ENCODE measurements at places on chromosomes 7 and 10.

- DNase-seq: no peak
Measured at GRCh38 chr10:90589825-90590224, 268.0 kb downstream of the HTR7 start.

- DNase-seq: no peak
Measured at GRCh38 chr7:120725376-120726039, 132.4 kb downstream of the TSPAN12 start.

GRCh38 chr10:45427262-45427969 is 53.4 kb downstream of the ALOX5 start:
- no peak for DNase-seq

- no peak for DNase-seq
Measured at GRCh38 chr7:90472805-90473540, 3.5 kb downstream of the PTTG1IP2 start.

GRCh38 chr10:90227786-90228185 is 526.4 kb downstream of the KIF20B start:
- no peak for DNase-seq

- DNase-seq: no peak
Measured at GRCh38 chr7:45593877-45594276, 19.7 kb downstream of the ADCY1 start.

DNA sequence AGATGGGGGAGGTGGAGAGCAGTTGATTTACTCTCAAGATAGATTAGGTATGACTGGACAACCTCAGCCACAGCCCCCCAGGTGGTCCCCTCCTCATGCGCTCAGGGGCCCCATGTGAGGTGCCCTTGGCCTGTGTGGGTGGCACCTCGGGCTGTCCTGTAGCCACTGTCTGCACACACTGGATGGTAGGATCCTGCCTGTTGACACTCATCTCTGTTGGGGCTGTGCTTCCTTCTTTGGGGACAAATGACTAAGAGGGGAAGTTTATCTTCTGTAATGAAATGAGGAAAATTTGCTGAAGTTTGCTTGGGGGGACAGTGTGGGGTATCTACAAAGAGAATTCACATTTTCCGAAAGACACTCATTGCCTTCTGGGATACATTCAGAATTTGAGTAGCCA is 53.6 kb upstream of the ANTXRL start:
- DNase-seq: no peak

- no peak for DNase-seq
Measured at GRCh38 chr10:36504758-36505157, 620.6 kb upstream of the ANKRD30A start.

- no peak for DNase-seq
Measured at GRCh38 chr10:101482568-101482967, 105.5 kb downstream of the POLL start.

DNA sequence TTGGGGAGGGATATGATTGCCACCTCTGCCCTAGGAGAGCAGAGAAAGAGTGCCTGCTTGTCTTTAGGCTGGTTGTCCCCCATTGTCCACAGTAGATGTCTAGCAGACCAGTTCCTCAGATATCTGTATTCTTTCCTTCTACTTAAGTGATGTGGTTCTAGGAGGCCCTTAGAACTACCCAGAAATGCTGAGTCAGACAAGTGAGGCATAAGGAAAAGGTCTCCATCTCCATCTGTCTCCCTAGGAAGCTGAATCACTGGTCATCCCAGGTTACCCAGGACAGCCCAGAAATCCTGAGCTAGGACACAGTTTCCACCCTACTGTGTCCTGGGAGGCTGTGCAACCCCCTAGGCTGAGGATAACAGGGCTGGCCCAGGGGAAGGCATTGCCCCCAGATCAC is 93.4 kb upstream of the INHBA start:
- DNase-seq: no peak

DNA sequence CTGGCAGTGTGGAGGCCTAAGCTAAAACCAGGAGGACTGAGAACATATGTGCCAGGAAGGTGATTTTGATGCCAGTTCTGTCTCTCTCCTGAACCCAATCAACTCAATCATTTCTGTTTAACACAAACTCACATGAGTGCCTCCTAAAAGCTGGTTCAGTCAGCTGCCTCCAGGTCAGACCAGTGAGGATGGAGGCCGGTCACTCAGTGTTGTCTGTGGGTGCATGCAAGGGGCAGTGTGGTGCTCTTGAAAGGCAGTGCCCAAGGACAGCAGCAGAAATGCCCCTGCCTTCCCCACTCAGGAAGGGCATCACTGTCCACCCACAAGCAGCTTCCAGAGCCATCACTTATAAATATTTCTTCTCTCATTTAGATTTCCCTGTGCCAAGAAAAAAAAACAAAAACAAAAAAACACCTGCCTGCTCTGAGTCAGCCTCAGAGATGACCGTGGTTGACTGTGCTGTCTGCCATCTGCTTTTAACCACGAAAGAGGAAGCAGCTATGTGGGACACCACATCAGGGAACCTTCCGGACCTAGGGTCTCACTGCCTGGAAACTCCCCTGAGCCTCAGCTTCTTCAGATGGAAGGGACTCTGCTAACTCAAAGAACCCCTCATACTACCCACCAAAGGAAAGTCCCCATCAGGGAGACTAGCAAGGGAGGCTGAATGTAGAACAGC is 39.1 kb downstream of the VOPP1 start:
- peak; percentile 87 for DNase-seq

- no peak for DNase-seq
Measured at GRCh38 chr7:18421297-18422002, 74.1 kb upstream of the HDAC9 start.

GRCh38 chr7:107150375-107151073 is 18.3 kb upstream of the HBP1 start:
- peak; percentile 81 for DNase-seq

DNA sequence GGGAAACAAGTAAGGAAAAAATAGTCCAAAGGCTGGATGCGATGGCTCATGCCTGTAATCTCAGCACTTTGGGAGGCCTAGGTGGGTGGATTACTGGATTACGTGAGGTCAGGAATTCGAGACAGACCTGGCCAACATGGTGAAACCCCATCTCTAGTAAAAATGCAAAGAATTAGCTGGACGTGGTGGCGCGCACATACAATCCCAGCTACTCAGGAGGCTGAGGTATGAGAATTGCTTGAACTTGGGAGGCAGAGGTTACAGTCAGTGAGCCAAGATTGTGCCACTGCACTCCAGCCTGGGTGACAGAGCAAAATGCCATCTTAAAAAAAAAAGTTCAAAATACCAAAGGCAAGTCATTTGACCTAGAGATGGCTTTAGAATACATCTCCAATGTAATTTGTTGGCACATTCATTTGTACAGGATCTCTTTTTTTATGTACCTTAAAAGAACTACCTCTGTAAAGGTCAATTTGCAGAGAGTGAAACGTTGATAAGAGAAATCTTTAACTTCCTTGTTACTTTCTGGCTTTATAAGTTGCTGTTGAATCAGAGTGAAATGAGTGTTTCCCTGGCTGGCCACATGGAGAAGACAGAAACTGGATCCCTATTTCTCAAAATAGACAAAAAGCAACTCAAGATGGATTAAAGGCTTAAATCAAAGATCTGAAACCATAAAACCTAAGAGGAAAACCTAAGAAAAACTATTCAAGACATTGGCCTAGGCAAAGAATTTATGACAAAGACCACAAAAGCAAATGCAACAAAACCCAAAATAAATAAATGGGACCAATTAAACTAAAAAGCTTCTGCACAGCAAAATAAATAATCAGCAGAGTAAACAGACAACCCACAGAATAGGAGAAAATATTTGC is 260.7 kb downstream of the KLF6 start:
- no peak for DNase-seq

GRCh38 chr10:122854648-122855047 is 9.0 kb upstream of the CUZD1 start:
- no peak for DNase-seq

DNA sequence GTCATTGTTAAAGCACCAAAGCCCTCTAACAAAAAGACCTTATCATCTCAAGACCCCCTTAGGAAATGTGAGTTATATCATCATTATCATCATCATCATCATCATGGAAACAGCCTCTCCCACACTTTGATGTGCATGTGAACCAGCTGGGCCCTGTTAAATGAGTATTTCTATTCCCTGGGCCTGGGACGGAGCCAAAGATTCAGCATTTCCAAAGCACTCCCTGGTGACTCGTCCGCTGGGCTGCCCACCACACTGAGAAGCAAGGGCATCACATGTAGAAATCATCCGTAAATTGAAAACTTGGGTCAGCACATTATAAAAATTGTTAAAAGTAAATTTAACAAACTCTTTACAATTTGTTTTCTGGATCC is 88.6 kb downstream of the PTPRN2 start:
- DNase-seq: no peak

- no peak for DNase-seq
Measured at GRCh38 chr7:98990356-98990755, 112.0 kb downstream of the TRRAP start.

DNA sequence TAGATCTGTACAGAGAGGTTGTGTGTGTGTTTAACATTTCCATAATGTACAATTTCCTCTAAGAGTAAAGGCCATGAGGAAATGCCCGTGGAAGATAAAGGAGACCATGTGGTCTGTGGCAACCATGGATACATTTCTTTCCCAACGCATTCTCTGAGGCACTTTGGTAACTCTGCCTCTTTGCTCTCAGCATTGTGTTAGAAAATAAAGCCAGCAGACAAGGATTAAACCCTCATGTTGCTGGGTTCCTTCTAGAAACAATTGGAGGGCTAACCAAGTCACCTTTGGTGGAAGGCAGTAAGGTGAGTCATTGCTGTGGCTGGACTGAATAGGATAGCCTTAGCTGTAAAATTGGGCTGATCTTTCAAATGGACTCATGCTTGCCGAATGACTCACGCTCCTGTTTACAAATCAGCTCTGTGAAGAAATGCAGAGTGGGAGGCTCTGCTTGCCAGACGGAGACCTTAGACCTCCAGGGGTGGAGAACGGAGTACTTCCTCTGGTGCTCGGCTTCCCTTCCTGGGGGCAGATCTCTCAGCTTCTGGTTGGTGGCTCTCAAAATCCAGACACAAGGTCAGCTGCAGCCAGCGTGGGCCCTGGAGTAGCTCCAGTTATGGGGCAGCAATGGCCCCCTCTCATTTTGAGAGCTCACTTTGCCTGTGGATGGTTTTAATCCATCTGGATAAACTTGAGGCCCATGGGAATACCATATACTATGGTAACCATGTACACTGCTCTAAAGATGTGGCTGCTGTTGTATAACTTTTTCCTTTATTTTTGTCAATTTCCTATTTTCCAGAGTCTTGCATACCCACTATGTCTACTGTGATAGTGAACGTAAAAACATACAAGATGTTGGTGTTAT is 137.3 kb downstream of the TCF7L2 start:
- peak; percentile 13 for DNase-seq

DNA sequence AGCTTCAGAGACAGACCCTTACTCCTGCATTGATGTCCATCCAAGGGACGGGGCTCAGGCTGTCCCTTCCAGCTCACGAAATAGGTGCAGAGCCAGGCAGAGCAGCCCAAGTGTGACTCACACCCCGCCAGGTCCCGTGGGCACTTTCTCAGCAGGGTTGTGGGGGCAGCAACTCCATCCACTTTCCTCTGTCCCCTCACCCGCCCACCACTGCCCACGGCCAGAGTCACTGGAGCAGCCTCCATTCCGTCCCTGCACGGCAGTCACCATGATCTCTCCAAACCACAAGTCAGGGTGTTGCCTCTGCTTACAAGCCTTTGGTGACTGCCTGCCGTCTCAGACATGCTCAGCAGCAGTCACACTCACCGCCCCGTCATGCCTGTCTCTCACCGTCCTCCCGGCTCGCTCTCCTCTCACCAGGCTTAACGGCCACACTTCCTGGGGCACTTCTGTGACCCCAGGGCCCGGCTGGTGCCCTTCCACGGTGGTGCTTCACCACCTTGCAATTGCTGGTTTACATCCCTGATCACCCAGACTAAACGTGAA is 39.3 kb downstream of the CALML3 start:
- DNase-seq: peak; percentile 65

- no peak for DNase-seq
Measured at GRCh38 chr7:145263886-145264285, 428.0 kb upstream of the TPK1 start.

GRCh38 chr7:106111655-106112117 is 426 bp downstream of the SYPL1 start:
- peak; percentile 11 for DNase-seq

DNA sequence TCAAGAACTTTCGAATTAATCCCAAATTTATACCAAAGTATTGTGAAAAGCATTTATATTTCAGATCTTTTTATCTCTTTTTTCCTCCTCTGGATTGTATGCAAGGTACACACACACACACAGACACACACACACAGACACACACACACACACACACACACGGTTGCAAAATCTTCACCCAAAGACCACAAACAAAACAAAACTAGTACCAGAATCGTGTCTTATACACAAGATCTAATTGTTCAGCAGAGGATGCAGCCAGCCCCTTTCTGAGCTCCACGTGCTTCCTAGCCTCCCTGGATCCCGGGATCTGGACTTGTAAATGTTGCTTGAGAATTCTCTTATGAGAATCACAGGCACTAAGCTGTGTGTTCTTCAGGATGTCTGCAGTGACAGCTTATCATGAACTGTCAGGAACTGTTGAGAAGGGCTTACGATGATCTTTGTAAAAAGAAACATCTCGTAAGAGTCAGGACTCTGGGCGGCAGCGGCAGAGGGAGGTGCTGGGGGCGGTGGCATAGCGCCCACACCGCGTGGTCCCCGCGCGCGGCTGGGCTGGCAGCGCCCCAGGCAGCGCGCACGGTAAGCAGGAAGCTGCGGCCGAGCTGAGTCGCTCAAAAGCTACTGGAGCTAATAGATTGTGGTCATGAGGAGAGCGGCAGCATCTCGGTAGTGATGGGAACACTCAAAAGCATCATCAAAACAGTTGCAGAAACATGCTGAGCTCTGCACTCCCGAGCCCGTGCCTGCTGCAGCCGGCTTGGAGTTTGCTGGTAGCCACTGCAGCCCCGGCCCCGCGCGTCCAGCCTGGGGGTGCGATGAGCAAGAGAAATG is 277.6 kb downstream of the GATA3 start:
- peak; percentile 92 for DNase-seq

- DNase-seq: no peak
Measured at GRCh38 chr10:100715445-100716385, 29.7 kb upstream of the PAX2 start.

- no peak for DNase-seq
Measured at GRCh38 chr7:31082447-31082846, 30.3 kb downstream of the ADCYAP1R1 start.

DNA sequence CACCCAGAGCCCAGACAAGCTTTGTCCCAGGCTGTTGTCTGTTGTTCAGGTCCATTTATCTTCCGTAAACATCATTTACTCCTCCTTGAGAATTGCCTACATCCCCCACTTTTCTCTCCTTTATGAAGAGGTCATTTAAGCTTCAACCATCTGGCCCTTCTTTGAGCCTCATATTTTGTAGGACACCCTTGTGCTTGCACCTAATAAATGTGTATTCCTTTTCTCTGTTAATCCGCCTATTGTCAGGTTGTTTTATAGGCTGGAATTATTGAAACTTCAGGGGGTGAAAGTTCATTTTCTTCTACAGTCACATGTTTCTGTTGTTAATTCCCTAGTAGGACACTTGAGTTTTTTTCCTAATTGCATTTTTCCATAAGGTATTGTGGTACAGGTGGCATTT is 19.6 kb upstream of the CTTNBP2 start:
- DNase-seq: no peak

Measured in CD8-positive, alpha-beta T cell (primary cell).